ENCODE measurements at places on chromosomes 6 and 20.

- DNase-seq = no peak
Observed at GRCh38 chr6:23268348-23268747, 699.0 kb downstream of the HDGFL1 start.

DNA sequence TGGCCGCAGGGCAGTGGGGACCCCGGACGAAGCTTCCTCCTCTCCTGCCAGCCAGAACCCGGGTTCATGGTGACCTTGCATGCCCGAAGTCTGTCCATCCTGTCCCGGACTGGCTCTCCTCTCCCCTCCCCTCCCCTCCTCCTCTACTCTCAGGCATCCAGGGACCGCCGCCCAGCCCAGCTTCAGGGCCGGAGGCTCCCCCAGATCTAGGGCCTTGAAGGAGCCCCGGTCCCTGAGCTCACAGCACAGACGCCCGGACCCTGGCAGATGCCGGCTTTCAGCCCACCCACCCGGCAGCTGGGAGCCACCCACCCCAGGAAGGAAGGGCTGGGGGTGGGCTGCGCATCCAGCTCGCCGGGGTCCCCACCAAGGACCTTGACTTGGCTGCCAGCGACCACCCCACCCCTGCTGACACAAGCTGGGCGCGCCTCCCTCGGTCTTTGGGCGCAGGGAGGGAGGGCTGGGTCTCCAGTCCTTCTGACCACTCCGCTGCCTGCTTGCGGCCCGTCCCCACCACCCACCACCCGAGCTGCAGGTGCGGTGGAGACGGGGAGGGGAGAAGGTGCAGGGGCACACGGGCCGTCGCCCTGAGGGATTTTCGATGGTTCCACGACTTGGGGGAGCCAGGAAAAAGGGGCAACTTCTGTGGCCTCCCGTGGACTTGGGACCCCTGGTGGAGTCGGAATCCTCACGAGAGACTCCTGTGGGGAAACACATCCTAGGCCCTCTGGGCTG, 5.8 kb upstream of the ABHD16B start:
- DNase-seq = no peak

DNA sequence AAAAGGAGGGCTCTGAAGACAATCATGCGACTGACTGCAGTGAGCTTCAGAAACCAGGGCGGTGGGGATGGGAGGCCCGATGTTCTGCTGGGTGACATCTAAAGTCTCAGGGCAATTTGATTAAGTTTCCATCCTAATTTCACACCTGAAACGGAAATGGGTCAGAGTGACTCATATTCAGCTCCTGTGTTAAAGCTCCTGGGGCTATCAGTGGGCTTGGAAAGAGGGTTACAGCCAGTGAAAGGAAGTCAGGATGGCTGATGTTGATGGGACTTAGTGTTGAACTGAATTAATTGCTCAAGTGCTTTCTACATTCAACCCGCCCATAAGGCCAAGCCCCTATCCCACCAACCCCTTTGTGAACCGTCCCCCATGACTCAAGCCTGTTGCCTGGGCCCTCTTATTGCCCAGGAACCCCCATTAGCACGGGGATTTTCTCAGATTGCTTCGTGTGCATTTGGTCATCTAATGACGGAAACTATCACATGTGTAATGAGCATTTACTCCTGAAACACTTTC, 47.1 kb upstream of the TBC1D7 start:
- DNase-seq = no peak

GRCh38 chr6:39227476-39227875, 1.8 kb downstream of the KCNK5 start:
- DNase-seq = no peak

DNA sequence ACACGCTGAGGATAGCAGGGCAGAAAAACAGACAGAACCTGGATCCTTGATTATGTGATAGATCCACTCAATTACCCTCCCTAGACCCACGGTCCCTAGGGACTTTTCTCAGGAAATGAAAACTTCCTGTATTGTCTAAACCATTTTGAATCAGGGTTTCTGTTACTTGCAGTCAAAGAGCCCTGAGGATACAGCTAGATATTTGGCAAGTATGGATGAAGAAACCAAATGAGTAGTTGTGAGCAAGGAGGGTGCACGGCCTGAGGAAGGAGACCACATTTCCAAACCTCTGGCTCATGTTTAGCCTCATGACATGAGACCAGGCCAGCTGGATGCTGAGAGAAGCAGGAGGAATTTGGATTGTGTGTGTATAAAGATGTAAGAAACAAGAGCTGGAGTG, 91.6 kb downstream of the MRPL14 start:
- no peak for DNase-seq

DNA sequence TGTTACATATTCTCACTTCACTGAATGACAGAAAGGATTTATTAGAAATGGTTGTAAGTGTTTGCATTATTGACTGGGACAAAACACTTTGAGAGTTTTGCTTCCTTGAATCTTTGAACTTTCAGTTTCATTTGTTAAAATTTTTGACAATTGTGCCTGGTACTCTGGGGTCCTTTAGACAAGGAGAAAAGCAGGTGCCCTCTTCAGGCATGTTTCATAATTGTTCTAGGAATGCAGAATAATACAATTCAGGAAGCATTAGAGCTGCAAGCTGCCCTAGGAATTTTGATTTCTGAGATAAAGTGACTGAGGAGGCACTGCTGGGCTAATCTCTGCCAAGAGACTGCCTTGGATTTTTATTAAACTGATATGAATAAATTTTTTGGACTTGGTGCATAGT, 49.7 kb downstream of the TOP1 start:
- peak; percentile 18 for DNase-seq

GRCh38 chr6:133187657-133188453, 53.3 kb upstream of the EYA4 start:
- DNase-seq = no peak

- DNase-seq = no peak
Observed at GRCh38 chr6:64984948-64985347, 722.1 kb downstream of the EYS start.

DNA sequence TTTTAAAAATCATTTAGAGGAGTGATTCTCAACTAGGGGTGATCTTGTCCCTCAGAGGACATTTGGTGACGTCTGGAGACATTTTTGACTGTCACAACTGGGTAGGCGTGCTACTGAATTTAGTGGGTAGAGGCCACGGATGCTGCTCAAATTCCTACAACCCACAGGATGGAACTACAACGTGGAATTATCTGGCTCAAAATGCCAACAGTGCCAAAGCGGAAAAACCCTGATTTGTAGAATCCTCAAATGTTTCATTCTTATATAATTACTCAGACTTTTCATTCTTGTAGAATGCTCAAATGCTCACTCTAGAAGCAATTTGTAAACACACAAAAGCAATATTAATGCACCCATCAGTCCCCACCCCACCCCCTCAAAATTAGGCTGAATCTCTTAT, 229.8 kb downstream of the ZMYND8 start:
- no peak for DNase-seq

GRCh38 chr20:23436681-23437080, 2.8 kb upstream of the CSTL1 start:
- no peak for DNase-seq

GRCh38 chr6:28336284-28337120, 554 bp upstream of the ZSCAN31 start:
- peak; percentile 96 for DNase-seq

DNA sequence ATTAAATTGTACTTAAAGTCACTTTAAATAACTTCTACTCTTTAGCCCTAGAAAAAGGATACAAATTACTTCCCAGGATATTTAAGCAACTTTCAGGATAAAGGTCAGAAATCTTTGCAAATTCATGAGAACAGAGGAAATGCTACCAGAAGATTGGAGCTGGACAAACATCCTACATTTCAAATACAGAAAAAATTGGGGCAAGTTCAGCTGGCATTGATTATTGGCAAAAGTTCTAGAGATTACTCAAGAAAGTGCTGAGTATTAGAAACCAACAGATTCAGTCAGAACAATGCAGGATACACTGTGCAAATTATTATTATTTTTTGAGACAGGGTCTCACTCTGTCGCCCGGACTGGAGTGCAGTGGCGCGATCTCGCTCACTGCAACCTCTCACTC, 6.0 kb downstream of the SLC22A23 start:
- DNase-seq = no peak

DNA sequence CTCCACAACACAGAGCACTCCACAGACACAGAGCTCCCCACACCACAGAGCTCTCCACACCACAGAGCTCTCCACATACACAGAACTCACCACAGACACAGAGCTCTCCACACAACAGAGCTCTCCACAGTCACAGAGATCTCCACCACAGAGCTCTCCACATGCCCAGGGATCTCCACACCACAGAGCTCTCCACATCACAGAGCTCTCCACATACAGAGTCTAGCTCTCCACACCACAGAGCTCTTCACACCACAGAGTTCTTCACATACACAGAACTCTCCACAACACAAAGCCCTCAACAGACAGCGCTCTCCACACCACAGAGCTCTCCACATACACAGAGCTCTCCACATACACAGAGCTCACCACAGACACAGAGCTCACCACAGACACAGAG, 55.3 kb downstream of the ERMARD start:
- DNase-seq = no peak

GRCh38 chr6:84801250-84801649, 36.9 kb upstream of the TBX18 start:
- no peak for DNase-seq

GRCh38 chr6:113894712-113895674, 37.8 kb downstream of the MARCKS start:
- DNase-seq = no peak

DNA sequence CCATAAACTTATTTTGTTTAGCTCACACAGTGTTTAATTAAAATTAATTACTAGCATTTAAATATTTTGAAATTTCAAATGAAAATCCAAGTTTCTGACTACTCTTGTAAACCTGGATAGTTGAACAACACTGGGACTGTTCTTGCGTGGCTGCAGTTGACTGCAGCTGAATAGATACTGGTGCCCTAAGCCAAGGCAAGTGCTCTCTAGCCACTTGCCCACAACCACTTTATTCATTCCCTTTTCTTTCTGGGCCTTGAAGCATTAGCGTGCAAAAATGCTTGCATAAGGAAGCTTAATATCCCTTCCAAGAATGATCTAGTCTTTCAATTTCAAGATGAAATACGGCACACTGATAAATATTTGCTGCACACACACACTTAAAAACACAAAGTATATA, 676.0 kb upstream of the MARCKS start:
- no peak for DNase-seq

DNA sequence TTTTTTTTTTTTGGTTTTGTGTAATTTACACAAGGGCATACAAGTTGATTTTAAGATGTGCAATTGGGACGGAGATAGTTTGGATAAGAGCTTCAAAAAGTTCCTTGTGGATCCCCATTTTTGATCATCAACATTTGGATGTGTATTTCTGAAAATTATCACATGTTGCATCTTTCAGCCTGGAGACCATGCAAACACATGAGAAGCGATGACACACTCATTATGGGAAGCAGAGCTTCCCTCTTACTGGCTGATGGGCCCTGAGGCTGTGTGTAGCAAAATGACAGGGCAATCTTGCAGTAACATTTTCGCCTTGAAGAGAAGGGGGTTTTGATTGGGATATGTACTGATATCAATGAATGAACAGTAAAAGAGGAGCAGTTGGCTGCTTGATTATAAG, 22.0 kb upstream of the RIPK1 start:
- no peak for DNase-seq

GRCh38 chr6:90413867-90414266, 117.2 kb upstream of the BACH2 start:
- DNase-seq = no peak

- no peak for DNase-seq
Observed at GRCh38 chr6:89298680-89299465, 16.2 kb downstream of the GABRR2 start.

DNA sequence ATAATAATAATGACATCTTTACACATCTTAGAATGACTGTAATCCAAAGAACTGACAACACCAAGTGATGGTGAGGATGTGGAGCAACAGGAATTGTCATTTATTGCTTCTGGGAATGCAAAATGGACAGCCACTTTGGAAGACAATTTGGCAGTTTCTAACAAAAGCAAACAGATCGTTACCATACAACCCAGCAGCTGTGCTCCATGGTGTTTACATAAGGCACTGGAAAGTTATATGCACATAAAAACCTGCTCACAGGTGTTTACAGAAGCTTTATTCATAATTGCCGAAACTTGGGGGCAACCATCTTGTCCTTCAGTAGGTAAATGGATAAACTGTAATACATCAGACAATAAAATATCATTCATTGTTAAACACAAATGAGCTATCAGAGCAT, 18.3 kb upstream of the ASF1A start:
- DNase-seq = no peak

- no peak for DNase-seq
Observed at GRCh38 chr6:105713474-105714118, 310.7 kb upstream of the PREP start.

GRCh38 chr20:47489448-47489872, 12.2 kb upstream of the NCOA3 start:
- DNase-seq = no peak

DNA sequence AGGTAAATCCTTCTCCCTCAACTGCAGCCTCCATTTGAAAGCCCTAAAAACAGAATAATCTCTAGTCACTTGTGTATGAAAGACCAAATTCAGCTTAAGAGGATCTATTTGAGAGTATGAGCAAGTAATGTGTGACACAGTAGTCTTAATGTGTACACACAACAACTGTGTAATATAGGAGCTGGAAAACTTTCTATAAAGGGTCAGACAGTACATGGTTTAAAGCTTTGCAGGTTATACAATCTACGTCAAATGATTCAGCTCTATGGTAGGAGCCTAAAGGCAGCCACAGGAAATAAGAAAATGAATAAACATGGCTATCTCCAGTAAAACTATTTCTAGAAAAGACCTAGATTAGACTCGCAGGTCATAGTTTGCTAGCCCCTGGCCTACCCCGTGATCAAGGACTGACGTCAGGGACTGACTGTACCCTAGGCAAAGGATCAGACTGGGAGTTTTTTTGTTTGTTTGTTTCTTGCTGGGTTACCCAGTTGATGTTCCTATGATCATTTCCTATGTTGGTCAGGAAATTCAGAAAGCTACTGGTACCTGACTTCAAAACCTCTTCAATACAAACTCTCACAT, 39.7 kb downstream of the BTBD9 start:
- DNase-seq = no peak

DNA sequence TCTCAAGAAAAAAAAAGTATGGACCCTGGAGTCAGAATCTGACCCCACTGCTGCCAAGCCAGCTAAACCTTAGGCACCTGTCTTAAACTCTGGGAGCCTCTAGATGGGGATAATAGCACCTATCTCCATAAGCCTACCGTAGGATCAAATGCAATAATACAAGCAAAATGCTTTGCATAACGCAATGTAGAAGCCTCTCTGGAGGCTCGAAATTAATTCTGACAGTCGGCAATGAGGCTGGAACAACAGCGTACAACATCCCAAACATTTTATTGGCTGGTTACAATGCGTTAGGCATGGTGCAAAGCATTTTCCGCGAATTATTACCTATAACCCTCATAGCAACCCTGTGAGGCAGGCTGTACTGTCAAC, 521 bp downstream of the CDK5RAP1 start:
- DNase-seq = no peak

DNA sequence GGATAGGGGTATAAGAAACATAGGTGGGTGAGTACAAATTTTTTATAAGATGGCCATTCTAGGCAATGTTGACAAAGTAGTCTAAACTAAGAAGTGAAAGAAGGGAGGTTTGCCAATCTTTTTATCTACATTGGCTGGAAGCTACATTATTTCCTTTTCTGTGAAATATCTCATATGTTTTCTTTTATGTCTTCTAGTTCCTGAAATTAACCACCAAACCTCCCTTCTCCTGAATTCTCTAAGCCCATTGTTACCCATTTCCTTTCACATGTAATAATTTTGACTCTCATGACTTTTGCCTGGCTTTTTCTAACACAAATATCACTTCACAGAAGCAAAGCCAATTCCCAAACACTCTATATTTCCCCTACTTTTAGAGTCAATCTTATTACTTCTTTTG, 496.2 kb upstream of the JAG1 start:
- no peak for DNase-seq

Data from AML-193 (cell line).